Gastrocnemius medialis (tissue), 4 donors: ENCODE measurements at places on chromosomes 3 and 15. TPM values are rescaled to one million over a fixed set of nuclear protein-coding genes. Genes with fewer than 3 reads are reported as not detected.

DNA sequence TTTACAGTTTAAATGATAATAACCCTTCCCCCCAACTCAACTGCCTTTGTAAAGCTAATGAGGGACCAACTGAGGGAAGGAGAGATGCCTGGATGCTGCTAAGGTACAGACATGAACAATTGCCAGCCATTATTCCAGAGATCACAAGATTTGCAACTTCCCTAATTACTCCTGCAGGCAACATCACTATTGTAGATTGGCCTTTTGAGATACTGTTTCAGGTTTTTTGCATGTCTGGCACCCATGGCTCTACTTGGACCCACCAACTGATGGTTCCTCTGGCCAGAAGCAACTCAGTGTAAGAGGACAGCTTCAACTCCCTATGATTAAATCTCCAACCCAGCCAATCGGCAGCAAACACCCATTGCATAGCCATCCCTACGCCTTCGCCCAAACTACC, 478.7 kb downstream of the FHIT start:
- no peak overlapping the region for H3K27ac ChIP-seq
- no peak for DNase-seq
- H3K4me3 ChIP-seq, result no peak overlapping the region
- H3K27me3 ChIP-seq, result no peaks in the 10 kb centered on the region
- H3K4me1 ChIP-seq, result no peaks in the 10 kb centered on the region

POU1F1 gene
- not detected for total RNA-seq

- H3K4me1 ChIP-seq, result peaks cover 44% of the 10 kb centered on the region
- peak overlapping the region; percentile 47 for H3K27ac ChIP-seq
- H3K36me3 ChIP-seq, result no peaks in the 10 kb centered on the region
- no peak for DNase-seq
- H3K4me3 ChIP-seq, result no peak overlapping the region
- H3K27me3 ChIP-seq, result no peaks in the 10 kb centered on the region
Observed at GRCh38 chr3:67646586-67647234, 7.7 kb downstream of the SUCLG2 start.

DNA sequence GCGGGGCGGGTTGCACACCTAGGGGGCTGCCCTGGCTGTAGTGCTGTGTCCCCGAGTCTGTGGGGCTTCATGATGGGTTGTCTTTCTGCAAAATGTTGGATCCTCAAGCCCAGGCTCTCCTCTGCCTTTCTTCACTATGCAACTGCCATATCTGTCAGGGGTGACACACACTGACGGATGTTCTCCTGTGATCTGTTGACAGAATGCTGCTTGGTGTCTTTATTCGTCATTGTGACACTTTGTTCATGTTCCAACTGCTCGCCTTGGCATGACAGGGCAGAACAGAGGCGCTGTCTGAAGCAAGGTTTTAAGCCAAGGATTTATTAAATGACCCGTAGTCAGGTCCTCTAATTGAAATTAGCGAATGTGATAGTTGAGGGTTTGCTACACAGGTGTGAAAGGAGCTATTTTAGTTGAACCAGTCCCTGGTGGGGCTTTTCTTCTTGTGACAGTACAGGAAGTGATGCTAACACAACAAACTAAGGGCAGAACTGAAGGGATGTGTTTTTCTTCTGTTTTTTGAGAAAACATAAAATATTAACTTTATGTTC, 173.4 kb downstream of the MCTP2 start:
- H3K4me1 ChIP-seq, result no peaks in the 10 kb centered on the region
- no peak for DNase-seq
- H3K36me3 ChIP-seq, result no peaks in the 10 kb centered on the region
- no peaks in the 10 kb centered on the region for H3K27me3 ChIP-seq

GRCh38 chr3:175105066-175105465, 245.9 kb downstream of the NAALADL2 start:
- H3K4me3 ChIP-seq, result no peak overlapping the region
- H3K36me3 ChIP-seq, result no peaks in the 10 kb centered on the region
- H3K4me1 ChIP-seq, result no peaks in the 10 kb centered on the region
- no peak for DNase-seq

SERF2 gene
- total RNA-seq, result 630 TPM

IL5RA gene
- total RNA-seq, result not detected

DNA sequence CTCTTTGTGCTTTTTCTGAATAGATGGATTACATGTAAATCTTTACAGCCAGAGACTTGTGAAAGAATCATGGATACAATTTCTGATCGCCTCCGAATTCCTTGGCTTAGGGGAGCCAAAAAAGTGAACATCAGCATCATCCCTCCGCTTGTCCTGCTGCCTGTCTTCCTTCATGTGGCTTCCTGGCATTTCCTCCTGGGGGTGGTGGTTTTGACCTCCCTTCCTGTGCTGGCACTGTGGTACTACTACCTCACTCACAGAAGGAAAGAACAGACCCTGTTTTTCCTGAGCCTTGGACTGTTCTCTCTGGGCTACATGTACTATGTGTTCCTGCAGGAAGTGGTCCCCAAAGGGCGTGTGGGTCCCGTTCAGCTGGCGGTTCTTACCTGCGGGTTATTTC, 5.9 kb downstream of the ZDHHC23 start:
- H3K36me3 ChIP-seq, result no peaks in the 10 kb centered on the region
- no peak for DNase-seq
- H3K4me1 ChIP-seq, result no peaks in the 10 kb centered on the region

DNA sequence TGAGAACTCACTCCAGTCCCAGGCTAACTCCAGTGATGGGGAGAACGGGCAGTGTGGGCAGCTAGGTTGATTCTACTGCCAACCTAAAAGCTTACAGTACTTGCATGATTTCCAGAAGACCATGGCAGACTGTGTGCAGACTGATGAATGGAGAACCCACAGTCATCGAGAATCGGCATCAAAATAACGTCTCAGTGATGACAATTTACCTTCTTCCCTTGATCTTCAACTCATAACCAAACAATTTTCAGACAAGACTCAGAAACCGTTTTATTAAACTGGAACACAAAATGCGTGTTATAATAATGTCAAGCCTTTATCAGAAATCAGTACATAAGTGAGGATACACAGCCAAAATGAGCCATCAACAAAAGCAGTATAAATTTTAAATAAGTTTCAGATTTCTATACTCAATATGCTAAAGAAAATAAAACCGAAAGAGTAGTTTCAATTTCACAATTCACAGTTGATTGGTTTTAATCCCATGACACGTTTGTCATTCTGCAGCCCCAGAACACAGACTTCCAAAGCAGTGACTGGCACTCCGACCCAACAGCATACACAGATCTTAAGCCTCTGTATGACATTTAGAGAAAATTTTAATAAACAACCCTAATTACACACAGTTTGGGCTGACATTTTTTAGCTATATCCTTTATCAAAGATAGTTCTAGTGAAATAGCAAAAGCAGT, 54.5 kb downstream of the ZMAT3 start:
- H3K4me1 ChIP-seq, result peaks cover 14% of the 10 kb centered on the region
- no peaks in the 10 kb centered on the region for H3K27me3 ChIP-seq
- no peak overlapping the region for H3K27ac ChIP-seq
- H3K36me3 ChIP-seq, result no peaks in the 10 kb centered on the region
- no peak for DNase-seq

DNA sequence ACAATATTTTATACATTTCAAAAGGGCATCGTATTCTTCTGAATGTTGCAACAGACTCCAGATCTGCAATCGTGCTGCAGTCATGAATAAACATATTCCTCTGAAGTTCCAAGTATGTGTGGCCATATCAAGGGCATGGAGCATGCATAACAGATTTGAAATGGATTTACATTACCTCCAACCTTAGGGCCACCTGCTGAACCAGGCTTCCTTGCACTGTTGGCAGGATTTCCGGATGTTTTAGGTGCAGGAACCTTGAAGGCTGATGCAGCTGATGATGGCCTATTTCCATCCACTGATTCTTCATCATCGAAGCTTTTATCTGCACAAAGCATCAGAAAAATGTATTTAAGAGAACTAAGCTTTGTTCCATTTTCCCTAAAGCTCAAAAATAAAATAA, 73.5 kb downstream of the CLASP2 start:
- no peak overlapping the region for H3K27ac ChIP-seq
- peaks cover 5% of the 10 kb centered on the region for H3K36me3 ChIP-seq
- peaks cover 4% of the 10 kb centered on the region for H3K4me1 ChIP-seq
- no peaks in the 10 kb centered on the region for H3K27me3 ChIP-seq
- no peak overlapping the region for H3K4me3 ChIP-seq

CHRNA7 gene
- total RNA-seq, result 6.5 TPM

- no peaks in the 10 kb centered on the region for H3K27me3 ChIP-seq
- no peak overlapping the region for H3K27ac ChIP-seq
- H3K36me3 ChIP-seq, result no peaks in the 10 kb centered on the region
- no peak for DNase-seq
- H3K4me1 ChIP-seq, result no peaks in the 10 kb centered on the region
Observed at GRCh38 chr3:36891701-36892160, 53.1 kb downstream of the TRANK1 start.

DNA sequence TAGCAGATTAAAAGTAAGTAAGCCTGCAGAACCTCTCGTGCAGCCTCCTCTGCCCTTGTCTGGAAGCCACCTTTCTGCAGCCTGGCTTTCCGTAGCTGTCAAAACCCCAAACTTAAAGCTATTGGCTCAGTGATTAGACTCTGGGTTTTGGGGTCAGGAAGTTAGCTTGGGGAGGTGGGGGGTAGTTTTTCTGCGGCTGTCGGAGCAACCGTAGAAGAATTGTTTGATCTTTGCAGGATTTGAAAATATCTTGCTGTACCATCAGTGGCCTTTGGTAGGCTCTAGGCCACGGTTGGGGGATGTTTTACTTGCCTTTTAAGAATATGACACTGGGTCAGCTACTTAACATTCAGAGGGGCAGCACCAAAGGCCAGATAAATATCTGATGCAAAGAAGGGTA, 88.4 kb upstream of the RASGRP1 start:
- H3K27ac ChIP-seq, result no peak overlapping the region
- no peaks in the 10 kb centered on the region for H3K36me3 ChIP-seq
- no peak overlapping the region for H3K4me3 ChIP-seq
- DNase-seq, result no peak
- H3K27me3 ChIP-seq, result no peaks in the 10 kb centered on the region
- H3K4me1 ChIP-seq, result no peaks in the 10 kb centered on the region

- DNase-seq, result no peak
- H3K4me3 ChIP-seq, result no peak overlapping the region
- no peaks in the 10 kb centered on the region for H3K4me1 ChIP-seq
- no peak overlapping the region for H3K27ac ChIP-seq
- H3K27me3 ChIP-seq, result no peaks in the 10 kb centered on the region
Observed at GRCh38 chr3:25944329-25944728, 154.4 kb downstream of the OXSM start.

- H3K4me3 ChIP-seq, result no peak overlapping the region
- no peak overlapping the region for H3K27ac ChIP-seq
- peaks cover 6% of the 10 kb centered on the region for H3K4me1 ChIP-seq
- peaks cover 66% of the 10 kb centered on the region for H3K36me3 ChIP-seq
- no peak for DNase-seq
Observed at GRCh38 chr15:41822957-41823356, 4.9 kb upstream of the JMJD7 start.

GRCh38 chr3:9185701-9186100, 63.7 kb downstream of the SRGAP3 start:
- no peak overlapping the region for H3K27ac ChIP-seq
- no peak overlapping the region for H3K4me3 ChIP-seq

ABTB1 gene
- 22.9 TPM for total RNA-seq

DNA sequence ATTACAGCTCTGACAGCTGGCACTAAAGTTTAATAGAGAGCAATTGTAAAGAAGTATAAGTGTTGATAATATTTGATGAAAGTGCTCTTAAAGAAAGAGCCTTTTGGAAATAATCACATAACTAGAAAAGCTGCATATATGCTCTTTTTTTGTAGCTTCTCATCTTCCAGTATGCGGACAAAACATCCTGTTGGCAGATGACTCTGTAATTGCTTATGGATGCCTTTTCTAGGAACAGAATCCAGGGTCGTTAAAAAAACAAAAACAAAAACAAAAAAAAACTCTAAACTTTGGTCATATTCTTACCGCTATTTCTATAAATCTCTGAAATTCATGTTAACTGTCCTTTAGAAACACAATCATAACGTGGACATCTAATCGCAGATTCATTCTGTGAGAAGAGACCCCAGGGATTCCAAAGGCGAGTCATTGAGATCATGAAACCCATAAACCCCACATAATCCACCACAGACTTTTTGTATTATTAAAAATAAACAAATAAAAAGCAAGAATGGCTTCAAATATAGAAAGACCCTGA, 109.8 kb downstream of the EPHA3 start:
- no peak overlapping the region for H3K27ac ChIP-seq
- no peaks in the 10 kb centered on the region for H3K4me1 ChIP-seq
- no peak for DNase-seq
- no peaks in the 10 kb centered on the region for H3K36me3 ChIP-seq
- no peaks in the 10 kb centered on the region for H3K27me3 ChIP-seq
